ENCODE measurements at places on chromosomes 5 and 9. TPM values are rescaled to one million over a fixed set of nuclear protein-coding genes. Genes with fewer than 3 reads are reported as not detected.

GRCh38 chr9:37650873-37651768, at the start of gene FRMPD1:
TSS of gene FRMPD1 (plus strand) at chr9:37650954. CDS start at chr9:37692642, 41,688 bp downstream.
- no peaks in the 10 kb centered on the region for H3K4me1 ChIP-seq
- peak; percentile 65 for DNase-seq
- no peaks in the 10 kb centered on the region for H3K27me3 ChIP-seq
- H3K4me3 ChIP-seq = no peak within 1 kb of the TSS

- no peak overlapping the region for H3K27ac ChIP-seq
- no peaks in the 10 kb centered on the region for H3K27me3 ChIP-seq
- H3K4me1 ChIP-seq = no peaks in the 10 kb centered on the region
Measured at GRCh38 chr5:181198905-181199519, 6.0 kb downstream of the TRIM7 start.

- H3K36me3 ChIP-seq = no peaks in the 10 kb centered on the region
- no peaks in the 10 kb centered on the region for H3K27me3 ChIP-seq
- H3K4me1 ChIP-seq = no peaks in the 10 kb centered on the region
Measured at GRCh38 chr9:91178281-91179236, 183.2 kb downstream of the AUH start.

DNA sequence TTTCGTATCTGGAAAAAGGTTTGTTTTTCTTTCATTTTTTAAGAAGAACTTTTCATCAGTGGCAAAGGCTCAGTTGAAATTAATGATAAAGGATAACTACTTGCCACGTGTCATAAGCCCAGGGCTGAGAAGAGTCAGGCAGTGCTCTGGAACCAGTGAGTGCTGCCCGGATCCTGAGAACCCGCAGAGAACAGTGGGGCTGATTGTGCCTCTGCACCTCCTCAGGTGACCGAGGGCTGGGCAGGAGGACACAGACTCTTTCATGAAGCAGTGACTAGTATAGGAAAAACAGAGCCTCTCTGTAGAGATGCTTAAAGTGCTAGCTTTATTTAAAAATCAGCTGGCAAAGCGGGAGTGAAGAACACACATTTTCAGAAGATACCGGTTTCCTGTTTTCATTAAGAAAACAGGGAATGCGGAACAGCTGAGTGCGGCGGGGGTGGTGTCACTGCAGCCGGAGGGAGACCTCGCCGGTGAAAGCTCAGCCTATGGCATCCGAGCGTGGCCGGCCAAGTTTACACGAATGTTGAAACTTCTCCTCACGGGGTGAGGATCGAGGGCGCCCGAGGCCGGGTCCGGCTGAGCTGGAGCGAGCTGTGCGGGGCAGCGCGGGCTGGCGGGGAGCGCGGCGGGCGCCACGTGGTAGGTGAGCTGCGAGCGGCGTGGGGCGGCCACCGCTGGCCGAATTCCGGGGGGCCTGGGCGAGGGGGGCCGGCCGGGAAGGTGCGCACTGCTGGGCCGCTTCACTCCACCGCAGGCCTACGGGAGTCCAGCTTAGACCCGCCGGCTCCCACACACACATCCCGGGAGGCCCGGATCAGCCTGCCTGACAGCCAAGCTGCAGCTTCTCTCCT, 134.7 kb upstream of the DMRT1 start:
- H3K27me3 ChIP-seq = no peaks in the 10 kb centered on the region
- H3K4me1 ChIP-seq = no peaks in the 10 kb centered on the region
- DNase-seq = peak; percentile 92
- H3K36me3 ChIP-seq = peaks cover 5% of the 10 kb centered on the region
- H3K27ac ChIP-seq = peak overlapping the region; percentile 70

DNA sequence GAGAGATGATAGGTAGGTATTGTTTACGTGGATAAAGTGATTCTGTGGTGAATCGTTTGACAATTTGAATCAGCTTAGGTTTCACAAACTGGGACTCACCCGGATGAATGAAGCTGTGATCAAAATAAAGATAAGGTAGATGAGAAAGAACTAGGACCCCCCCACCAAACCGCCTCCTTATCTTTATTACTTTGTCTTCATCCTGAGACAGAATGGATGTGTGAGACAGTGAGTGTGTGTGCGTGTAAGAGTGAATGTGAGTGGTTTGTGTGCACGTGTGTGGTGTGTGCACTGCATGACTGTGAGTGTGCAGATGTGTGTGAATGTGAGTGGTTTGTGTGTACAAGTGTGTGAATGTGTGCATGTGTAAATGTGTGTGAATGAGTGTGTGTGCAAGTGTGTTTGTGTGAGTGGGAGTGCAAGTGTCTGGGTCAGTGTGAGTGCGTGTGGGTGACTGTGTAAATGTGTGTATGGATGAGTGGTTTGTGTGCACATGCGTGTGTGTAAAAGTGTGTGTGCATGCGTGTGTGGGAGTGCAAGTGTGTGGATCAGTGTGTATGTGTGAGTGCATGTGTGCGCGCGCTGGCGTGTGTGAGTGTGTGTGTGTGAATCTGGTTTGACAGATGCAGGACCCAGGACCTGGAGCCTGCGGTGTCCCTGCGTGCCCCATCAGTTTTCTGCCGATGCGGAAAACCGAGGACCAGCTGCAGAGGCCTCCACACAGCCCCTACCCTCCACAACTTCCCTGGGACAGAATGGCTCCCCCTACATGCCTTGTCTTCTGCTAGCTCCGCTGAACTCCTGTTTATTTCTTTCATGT, 11.4 kb upstream of the ENG start:
- no peaks in the 10 kb centered on the region for H3K27me3 ChIP-seq
- no peak for DNase-seq
- H3K27ac ChIP-seq = no peak overlapping the region
- no peaks in the 10 kb centered on the region for H3K36me3 ChIP-seq
- no peak overlapping the region for H3K4me3 ChIP-seq
- H3K4me1 ChIP-seq = no peaks in the 10 kb centered on the region

- H3K4me1 ChIP-seq = no peaks in the 10 kb centered on the region
- H3K4me3 ChIP-seq = no peak overlapping the region
- no peaks in the 10 kb centered on the region for H3K36me3 ChIP-seq
- no peak for DNase-seq
Measured at GRCh38 chr9:126144196-126144595, 182.4 kb upstream of the MVB12B start.

DNA sequence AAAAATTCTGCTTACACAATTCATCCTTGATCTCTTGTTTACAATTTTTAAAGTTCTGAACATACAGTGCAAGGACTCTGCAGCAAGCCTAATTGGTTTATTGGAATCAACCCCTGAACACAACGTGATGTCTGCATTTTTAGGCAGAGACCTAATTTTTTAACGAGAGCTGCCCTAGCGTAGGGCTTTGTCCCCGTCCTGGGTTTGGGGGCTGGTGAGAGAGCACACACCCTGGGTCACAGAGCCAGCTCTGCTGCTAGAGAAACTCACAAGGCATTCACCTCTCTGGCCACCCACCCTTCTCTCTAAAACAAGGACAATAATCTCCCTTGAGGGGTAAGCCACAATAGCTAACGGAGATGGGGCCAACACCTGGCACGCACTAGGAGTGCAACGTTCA, 28.2 kb downstream of the SH3PXD2B start:
- no peak overlapping the region for H3K27ac ChIP-seq
- no peaks in the 10 kb centered on the region for H3K27me3 ChIP-seq

GRCh38 chr9:4137234-4137633, 162.6 kb downstream of the GLIS3 start:
- H3K4me3 ChIP-seq = no peak overlapping the region
- no peaks in the 10 kb centered on the region for H3K27me3 ChIP-seq
- H3K36me3 ChIP-seq = no peaks in the 10 kb centered on the region
- H3K27ac ChIP-seq = no peak overlapping the region
- H3K4me1 ChIP-seq = peaks cover 3% of the 10 kb centered on the region

GRCh38 chr5:143037071-143037470, 266.9 kb downstream of the ARHGAP26 start:
- H3K27ac ChIP-seq = no peak overlapping the region
- H3K27me3 ChIP-seq = no peaks in the 10 kb centered on the region
- no peaks in the 10 kb centered on the region for H3K4me1 ChIP-seq
- no peak for DNase-seq

DNA sequence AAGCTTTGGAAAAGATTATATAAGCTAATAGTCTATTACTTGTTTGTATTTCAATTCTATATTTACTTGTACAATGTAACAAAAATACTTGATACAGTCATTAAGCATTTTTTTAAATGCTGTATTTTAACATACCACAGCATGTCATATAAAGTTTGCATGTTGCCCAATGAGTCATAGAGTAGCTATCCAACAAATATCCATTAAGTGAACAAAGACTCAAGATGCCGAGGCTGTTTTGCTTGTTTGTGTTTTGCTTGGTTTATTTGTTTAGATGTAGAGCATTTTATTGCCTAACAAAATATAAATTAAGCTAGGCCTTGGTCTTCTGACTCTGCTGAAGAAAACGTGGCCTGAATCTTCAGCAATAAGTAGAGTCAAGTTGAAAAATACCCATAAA, 1584.3 kb upstream of the NUDT12 start:
- H3K4me3 ChIP-seq = no peak overlapping the region
- no peak for DNase-seq
- no peaks in the 10 kb centered on the region for H3K4me1 ChIP-seq
- H3K36me3 ChIP-seq = no peaks in the 10 kb centered on the region

DNA sequence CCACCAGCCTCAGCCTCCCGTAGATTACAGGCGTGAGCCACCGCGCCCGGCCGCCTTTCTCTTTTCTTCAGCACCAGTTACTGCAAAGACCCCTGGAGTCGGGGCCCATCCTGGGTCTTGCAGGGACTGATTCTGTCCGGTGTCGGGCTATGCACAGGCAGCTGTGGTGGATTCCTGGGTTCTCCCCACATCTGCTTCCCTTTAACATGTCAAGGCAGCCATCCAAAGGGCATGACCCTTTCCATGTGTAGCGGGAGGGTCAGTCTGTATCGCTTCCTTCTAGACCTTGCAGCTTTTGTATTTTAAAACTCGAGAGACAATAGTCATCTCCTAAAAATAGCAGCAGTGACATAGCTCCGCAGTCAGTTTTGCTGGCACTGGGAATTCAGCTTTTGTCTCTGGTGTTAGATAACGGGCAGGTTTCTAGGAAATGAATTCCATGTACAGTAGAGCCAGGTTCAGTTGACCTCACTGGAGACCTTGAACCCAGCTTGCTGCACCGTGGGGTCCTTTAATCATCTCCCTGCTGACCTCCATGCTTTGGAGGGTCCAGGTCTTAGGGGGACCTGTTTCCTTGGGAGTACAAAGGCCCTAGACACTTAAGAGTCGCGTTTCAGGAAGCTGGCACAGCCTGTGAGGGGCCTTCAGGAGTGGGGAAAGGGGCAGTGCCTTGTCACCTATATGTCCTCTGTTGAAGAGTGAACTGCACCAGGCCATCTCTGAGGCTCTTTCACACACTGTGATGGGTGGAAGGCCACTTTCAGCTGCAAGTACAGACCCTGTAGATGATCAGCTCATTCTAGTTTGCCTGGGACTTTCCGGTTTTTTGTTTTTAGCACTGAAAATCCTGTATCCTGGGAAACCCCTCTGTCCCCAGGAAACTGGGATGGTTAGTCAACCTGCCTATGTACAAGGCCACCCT, 13.8 kb downstream of the ANKRD33B start:
- no peak overlapping the region for H3K27ac ChIP-seq
- DNase-seq = no peak
- H3K36me3 ChIP-seq = no peaks in the 10 kb centered on the region
- no peaks in the 10 kb centered on the region for H3K27me3 ChIP-seq
- H3K4me1 ChIP-seq = no peaks in the 10 kb centered on the region

DNA sequence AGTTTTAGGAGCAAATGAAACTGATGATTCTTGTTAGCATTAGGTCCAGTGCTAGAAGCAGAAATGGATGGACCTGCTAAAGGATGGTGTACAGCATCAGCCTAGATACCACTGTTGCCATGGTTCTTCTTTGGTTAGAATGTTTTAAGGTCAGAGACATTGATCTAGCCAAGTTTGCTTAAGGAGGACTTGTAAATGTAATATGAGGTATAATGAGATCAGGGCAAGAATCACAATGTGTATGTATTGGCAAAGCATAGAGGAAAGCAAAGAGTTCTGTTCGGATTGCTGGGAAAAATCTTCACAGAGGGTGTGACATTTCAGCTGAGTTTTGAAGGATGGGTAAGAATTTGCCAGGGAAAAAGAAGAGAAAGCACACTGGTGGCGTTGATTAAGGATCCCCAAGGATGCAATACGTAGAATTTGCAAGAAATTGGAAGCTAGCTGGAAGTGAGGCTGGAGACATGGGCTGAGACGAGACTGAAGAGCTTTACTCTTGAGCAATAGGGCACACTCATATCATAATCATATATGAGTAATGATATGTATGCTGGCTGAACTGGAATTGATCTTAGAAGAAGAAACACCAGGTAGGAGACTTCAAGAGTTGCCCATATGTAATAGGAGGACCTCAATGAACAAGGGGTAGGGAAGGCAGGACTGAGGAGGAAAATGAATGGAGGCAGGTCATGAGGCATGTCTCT, 102.0 kb downstream of the ZNF462 start:
- no peak for DNase-seq
- no peaks in the 10 kb centered on the region for H3K27me3 ChIP-seq
- no peak overlapping the region for H3K27ac ChIP-seq
- no peaks in the 10 kb centered on the region for H3K4me1 ChIP-seq

GRCh38 chr5:51043745-51044144, 339.5 kb upstream of the ISL1 start:
- DNase-seq = no peak
- H3K27ac ChIP-seq = no peak overlapping the region
- H3K4me3 ChIP-seq = no peak overlapping the region
- no peaks in the 10 kb centered on the region for H3K27me3 ChIP-seq
- H3K4me1 ChIP-seq = no peaks in the 10 kb centered on the region
- no peaks in the 10 kb centered on the region for H3K36me3 ChIP-seq

GRCh38 chr9:4421847-4422246, 68.4 kb upstream of the SLC1A1 start:
- DNase-seq = no peak
- no peaks in the 10 kb centered on the region for H3K36me3 ChIP-seq
- H3K27me3 ChIP-seq = no peaks in the 10 kb centered on the region
- H3K4me3 ChIP-seq = no peak overlapping the region
- H3K4me1 ChIP-seq = no peaks in the 10 kb centered on the region
- H3K27ac ChIP-seq = no peak overlapping the region

The IL5 gene
- not detected for total RNA-seq

The RAPGEF1 gene
- total RNA-seq = 93.2 TPM

The CDH12 gene
- total RNA-seq = not detected

The RNF183 gene
- total RNA-seq = not detected

The ADAMTS6 gene
- total RNA-seq = 7.1 TPM

The OGN gene
- total RNA-seq = 175 TPM

The POU5F2 gene
- 5.1 TPM for total RNA-seq

The STPG3 gene
- total RNA-seq = not detected

The IFNA13 gene
- total RNA-seq = not detected

The PRRX2 gene
- total RNA-seq = 68.8 TPM

The EHMT1 gene
- 85.8 TPM for total RNA-seq

The PCDHA4 gene
- total RNA-seq = 0.90 TPM
